Muscle of back (tissue), 13 donors: ENCODE measurements at places on chromosomes 1 and 21. TPM values are rescaled to one million over a fixed set of nuclear protein-coding genes. Genes with fewer than 3 reads are reported as not detected.

The OR2T2 gene
- not detected for polyA plus RNA-seq

The ETS2 gene
- 36.7 TPM for polyA plus RNA-seq

The ARID1A gene
- polyA plus RNA-seq, result 50.6 TPM

The RGS13 gene
- 0.88 TPM for polyA plus RNA-seq

The ANP32E gene
- polyA plus RNA-seq, result 35.6 TPM

The RAB3B gene
- 0.24 TPM for polyA plus RNA-seq

The CRNN gene
- polyA plus RNA-seq, result not detected

The CELA2B gene
- 3.4 TPM for polyA plus RNA-seq

The ASTN1 gene
- 5.2 TPM for polyA plus RNA-seq

The C1QC gene
- 17.2 TPM for polyA plus RNA-seq

The PTTG1IP gene
- polyA plus RNA-seq, result 135 TPM

The SCYL3 gene
- polyA plus RNA-seq, result 7.8 TPM

The CFHR2 gene
- not detected for polyA plus RNA-seq

The GPA33 gene
- polyA plus RNA-seq, result 0.22 TPM

The TSACC gene
- polyA plus RNA-seq, result 0.75 TPM

The LIN28A gene
- polyA plus RNA-seq, result not detected

The PI4KB gene
- 57.5 TPM for polyA plus RNA-seq

The PAQR7 gene
- polyA plus RNA-seq, result 6.9 TPM

The ZNF281 gene
- 13.2 TPM for polyA plus RNA-seq

The DISP3 gene
- 0.31 TPM for polyA plus RNA-seq

The ADIPOR1 gene
- 72.2 TPM for polyA plus RNA-seq

The BRINP3 gene
- polyA plus RNA-seq, result 1.8 TPM

The VHLL gene
- not detected for polyA plus RNA-seq

The PIK3R3 gene
- polyA plus RNA-seq, result 21.9 TPM

The AMY1C gene
- polyA plus RNA-seq, result not detected

The BRDT gene
- not detected for polyA plus RNA-seq

The ROR1 gene
- 14.5 TPM for polyA plus RNA-seq

The RGS4 gene
- polyA plus RNA-seq, result 0.75 TPM

The RPL11 gene
- 2,925 TPM for polyA plus RNA-seq

The TPTE gene
- polyA plus RNA-seq, result 0.16 TPM
